ENCODE measurements at places on chromosomes 16 and 17. TPM values are rescaled to one million over a fixed set of nuclear protein-coding genes. Genes with fewer than 3 reads are reported as not detected.

Gene CSH2
- total RNA-seq, result not detected

Gene LUC7L
- total RNA-seq, result 194 TPM

DNA sequence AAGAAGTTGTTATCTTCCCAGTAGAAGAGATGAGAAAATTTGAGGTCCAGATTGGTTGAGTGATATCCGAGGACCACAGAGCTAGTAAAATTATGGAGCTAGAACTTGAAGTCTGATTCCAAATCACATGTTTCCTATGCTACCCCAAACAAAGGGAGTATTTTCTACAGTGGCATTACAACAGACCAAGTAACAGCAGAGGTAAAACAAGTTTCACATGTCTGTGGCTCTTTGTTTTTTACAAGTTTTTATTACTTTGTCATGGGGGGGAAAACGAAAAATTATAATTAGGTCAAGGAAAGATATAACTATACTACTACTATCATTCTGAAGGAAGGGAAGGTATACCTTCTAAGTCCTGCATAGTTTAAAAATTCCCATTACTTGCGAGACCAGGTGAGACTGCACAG is 49.4 kb downstream of the KANSL1 start:
- no peak for DNase-seq

- no peak for DNase-seq
Measured at GRCh38 chr16:14164916-14165662, 94.0 kb downstream of the MRTFB start.

GRCh38 chr16:49709057-49709456 is 146.9 kb downstream of the ZNF423 start:
- DNase-seq, result no peak

GRCh38 chr17:65193305-65193704 is 56.1 kb downstream of the RGS9 start:
- no peak for DNase-seq

DNA sequence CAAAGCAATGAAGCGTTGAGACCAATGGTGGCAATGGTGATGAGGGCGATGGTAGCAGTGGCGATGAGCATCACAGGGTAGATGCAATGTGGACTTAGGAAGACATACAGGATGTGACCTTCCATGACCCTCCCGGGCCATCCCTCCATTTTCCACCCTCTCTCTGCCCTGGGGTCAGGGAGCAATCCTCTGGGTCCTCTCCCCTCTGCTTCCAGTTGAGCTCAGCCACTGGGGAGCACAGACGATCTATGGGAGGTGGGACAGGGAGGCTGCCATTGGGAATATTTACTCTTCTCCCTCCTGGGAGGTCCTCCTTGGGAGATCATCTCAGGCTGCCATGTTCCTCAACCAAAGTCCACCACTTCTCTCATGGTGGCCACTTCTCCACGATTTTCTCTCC is 260.7 kb upstream of the FOXF1 start:
- no peak for DNase-seq

DNA sequence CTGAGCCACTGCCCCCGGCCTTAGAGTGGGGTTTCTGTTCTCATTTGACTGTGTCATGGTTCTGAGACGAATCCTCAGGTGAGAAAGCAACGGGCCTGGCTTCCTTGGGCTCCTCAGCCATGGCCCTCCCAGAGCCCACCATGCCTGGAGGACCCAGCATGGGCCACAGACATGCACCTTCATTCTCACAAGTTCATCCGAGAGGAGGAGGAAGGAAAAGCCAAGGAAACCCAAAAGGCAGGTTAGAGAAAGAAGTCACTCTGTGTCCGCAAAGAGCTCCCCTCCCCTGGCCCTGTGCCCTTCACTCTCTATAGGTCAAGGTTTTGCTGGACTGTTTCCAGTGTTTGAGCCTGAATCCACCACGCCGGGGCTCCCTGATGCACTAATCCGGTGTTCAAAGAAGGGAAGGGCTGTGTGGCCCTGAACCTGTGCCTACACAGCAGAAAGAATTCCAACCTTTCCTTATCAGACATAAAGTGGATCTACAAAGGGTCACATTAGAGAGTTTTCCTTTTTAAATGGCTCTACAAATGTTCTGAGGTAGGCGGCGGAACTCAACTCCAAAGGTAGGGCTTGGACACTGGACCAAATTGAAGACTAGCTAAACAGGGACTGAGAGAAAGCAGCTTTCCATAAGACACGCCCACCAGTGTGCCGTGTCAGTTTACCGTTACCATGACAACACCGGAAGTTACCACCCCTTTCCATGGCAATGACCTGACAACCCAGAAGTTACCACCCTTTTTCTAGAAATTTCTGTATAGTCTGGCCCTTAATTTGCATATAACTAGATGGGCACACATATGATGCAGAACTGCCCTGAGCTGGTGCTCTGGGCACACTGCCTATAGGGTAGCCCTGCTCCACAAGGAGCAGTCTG is 15.9 kb upstream of the PECAM1 start:
- DNase-seq, result no peak

DNA sequence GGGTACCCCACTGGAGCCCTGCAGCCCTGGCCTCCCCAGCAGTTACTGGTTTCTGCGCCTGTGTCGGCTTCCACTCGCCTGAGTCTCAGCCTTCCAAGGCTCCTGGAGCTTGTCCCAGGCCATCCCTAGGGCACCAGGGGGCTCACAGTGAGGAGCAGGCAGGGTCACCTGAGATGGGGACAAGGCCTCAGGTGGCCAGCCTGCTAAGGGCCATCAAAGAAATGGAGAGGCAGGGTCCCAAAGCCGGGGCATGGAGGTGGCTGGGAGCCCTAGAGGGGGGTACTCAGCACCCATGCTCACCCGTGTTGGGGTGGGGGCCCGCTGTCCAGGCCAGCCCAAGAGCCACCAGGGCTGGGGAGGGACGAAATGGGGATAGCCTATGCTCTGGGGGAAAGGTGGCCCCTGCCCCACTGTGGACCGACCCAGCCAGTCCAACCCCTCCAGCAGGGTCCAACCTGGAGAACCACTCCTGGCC is 1.3 kb downstream of the FASN start:
- no peak for DNase-seq

DNA sequence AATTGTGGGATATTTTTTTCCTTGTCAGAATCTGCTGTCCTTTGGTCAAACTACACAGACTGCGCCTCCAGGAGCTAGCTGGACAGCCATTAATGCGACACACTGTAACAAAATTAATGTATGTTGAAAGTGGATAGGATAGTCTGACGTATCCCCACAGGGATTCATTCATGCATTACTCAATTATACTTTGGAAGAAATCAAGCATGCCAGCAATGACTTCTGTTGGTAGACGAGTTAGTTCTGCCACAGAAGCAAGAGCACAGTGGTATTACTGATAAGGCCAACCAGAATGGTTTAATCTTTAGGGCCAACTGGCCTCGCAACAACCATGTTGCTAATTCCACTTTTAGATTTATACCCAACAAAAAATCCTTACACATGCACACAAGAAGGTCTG is 106.4 kb upstream of the TOB1 start:
- no peak for DNase-seq

- no peak for DNase-seq
Measured at GRCh38 chr16:55323637-55324271, at the start of gene IRX6. Gene IRX6, plus strand, starts transcription at chr16:55324203. Its CDS starts 889 bp downstream, at chr16:55325092.

DNA sequence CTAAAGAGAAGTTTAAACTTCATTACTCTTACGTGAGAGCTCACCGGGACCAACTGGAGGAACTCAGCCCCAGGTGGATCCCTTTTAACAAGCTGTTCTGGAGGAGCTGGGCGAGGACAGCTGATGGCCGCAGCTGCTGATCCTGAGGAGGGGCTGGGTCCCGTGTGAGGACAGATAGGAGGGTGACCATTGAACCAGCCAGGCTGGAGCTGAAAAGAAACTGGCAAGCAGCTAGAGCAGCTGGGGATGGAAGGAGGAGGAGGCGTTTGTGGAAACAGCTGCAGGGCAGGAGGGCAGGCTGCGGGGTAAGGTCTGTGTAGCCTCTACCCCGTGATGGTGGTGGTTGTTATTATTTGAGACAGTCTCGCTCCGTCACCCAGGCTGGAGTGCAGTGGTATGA is 119.5 kb downstream of the AATF start:
- no peak for DNase-seq

DNA sequence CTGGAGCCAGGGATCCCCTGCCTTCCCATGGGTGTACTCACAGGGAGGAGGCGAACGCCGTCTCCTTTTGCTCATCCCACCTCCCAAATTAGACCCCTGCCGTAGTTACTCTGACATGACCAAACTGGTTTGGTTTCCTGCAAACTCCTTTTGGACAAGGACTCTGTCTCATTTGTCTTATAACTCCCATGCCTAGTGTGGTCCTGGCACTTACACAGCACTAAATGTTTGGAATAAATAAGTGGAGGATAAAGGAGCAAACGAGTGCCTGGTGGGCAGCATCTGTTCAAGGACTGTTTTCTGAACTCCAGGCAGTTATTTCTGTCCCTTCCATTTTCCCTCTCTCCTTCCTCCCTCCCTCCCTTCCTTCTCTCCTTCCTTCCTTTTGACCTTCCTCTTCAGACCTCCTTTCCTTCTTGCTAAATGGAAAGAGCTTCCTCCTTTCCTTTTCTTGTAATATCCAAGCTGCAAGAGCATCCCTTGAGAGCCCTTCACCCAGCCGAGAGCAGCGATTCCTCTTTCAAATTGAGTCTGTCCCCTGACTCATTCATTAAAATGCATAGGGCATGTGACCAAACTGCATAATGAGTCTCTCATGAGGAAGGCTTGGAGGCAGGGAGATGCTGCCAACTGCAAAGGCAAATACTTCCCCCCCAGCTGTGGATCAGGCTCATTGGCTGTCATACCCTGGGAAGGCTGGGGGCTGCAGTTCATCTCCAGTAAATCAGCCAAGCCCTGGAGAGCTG is 36.8 kb downstream of the CHD9 start:
- no peak for DNase-seq

DNA sequence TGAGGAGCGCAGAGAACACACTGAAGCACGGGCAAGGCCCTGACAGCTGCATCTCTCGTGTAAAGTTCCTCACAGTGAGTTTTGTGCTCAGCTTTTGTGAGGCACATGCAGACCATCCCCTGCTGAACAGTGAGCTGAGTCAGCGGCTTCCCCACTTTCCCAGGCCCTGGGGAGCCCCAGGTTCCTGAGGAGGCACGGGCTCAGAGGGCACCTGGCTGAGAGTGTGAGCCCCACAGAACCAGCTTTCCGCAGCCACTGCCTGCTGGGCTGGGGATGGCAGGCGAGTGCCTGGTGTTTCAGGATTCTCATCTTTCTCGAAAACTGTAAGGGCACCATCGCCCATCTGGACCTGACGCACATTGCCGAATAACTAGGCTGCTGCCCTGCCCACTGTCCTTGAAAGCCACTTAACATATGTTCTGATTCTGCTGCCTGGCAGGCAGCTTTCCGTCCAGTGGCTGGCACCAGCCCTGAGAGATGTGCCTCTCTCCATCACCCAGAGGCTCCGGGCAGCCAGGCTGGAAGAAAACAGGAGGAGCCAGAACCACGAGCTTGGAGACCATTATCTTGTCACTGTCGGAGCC is 266.7 kb upstream of the FOXF1 start:
- DNase-seq, result no peak

Gene PHKB
- total RNA-seq, result 48.6 TPM

GRCh38 chr17:39818358-39819000 is 45.6 kb downstream of the IKZF3 start:
- no peak for DNase-seq

- peak; percentile 58 for DNase-seq
Measured at GRCh38 chr17:75689441-75689873, 22.3 kb downstream of the SAP30BP start.

Gene YBX2
- total RNA-seq, result 1.2 TPM

GRCh38 chr16:57169327-57169726 is 16.5 kb downstream of the PSME3IP1 start:
- no peak for DNase-seq

Gene DNAAF1
- 0.18 TPM for total RNA-seq

- DNase-seq, result no peak
Measured at GRCh38 chr16:27321013-27321915, 7.5 kb downstream of the IL4R start.

Gene GNG13
- total RNA-seq, result not detected

DNA sequence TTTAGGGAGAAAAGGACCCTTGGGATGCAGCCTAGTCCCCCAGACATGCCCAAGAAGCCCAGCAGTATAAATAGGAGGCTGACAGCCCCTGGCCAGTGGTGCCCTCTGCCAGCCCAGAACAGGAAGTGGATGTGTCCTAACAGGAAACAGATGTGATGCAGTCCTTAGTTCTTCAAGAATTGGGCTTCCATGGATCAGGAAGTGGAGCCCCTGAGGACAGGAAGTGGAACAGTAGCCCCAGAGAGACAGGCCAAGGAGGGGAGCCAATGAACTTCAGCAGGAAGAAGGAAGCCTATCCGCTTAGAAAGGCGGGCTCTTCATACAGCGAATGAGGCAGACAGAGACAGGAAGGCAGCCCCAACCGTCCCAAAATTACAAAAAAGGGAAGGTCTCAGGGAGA is 7.2 kb downstream of the CTF1 start:
- DNase-seq, result no peak

- no peak for DNase-seq
Measured at GRCh38 chr16:4318451-4318910, 2.6 kb downstream of the GLIS2 start.

DNA sequence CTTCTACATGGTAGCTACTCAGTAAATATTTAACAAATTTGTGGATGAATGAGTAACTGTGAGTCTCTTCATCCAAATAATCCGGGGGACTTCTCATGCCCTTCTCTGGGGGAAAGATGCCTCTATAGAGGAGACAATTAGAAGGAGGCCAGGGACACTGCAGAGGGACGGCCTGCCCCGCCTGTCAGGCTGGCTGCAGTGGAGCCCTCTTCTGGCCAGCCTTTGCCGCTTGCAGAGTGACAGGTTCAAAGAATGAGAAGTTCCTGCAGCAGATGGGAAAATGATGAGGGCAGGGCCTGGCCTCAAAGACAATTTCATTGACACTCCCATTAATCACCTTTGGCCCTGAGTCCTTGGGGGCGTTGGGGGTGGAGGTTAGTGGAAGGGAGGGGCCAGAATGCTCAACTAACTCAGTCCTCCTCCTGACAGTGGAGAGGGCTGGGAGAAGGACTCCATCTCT is 339.0 kb downstream of the MAF start:
- no peak for DNase-seq

Gene CNGB1
- not detected for total RNA-seq

DNA sequence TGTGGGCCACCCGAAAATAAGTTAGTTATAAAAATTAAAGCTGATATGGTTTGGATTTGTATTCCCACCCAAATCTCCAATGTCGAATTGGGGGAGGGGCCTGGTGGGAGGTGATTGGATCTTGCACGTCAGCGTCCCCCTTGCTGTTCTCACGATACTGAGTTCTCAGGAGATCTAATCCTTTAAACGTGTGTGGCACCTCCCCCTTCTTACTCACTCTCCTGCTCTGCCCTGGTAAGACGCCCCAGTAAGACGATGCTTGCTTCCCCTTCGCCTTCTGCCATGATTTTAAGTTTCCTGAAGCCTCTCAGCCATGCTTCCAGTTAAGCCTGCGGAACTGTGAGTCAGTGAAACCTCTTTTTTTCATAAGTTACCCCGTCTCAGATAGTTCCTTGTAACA is 35.4 kb downstream of the SYCE1L start:
- no peak for DNase-seq

DNA sequence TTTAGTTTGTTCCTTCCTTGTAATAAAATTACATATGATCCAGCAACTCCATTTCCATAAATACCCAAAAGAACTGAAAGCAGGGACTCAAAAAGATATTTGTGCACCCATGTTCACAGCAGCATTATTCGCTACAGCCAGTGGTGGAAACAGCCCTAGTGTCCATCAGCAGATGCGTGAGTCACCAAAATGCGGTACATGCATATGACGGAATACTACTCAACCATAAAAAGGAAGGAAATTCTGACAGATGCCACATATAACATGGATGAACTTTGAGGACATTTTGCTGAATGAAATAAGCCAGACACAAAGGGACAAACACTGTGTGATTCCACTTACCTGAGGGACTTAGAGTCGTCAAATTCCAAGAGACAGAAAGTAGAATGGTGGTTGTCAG is 9.1 kb upstream of the SLC47A2 start:
- no peak for DNase-seq

Gene OR1G1
- not detected for total RNA-seq

Gene PRR35
- total RNA-seq, result not detected

Gene CDRT15
- not detected for total RNA-seq
